ENCODE measurements at places on chromosomes 4 and X.

DNA sequence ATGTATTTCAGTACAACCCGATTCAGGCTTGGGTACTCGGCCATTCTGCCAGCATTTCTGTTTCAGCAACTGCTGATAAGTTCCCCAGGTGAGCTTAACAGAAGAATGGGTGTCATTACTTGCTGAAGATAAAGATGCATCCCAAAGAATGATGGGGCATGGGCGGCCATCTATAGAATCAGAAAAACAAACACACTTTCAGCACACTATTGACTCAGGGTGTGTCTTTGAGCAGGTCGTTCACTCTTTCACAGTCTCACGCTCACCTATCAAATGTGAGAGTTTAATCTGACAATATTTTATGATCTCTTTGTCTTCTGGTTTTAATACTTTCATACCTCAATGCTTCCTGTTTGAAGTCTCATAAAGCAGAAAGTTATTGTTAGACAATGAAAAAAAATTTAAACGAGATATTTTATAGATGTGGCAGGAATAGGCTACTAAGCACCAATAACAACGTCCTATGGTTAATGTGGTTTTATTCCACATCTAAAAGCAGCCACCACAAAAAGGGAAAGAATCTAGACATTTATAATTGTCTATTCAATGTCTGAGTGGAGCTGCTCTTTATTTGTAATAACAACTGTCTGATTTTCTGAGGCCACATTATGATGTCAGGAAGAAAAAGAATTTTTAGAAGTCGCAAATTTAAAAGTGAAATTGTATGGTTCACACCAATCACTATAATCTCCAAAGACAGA is 17.0 kb downstream of the GASK1B start:
- no peak for DNase-seq

DNA sequence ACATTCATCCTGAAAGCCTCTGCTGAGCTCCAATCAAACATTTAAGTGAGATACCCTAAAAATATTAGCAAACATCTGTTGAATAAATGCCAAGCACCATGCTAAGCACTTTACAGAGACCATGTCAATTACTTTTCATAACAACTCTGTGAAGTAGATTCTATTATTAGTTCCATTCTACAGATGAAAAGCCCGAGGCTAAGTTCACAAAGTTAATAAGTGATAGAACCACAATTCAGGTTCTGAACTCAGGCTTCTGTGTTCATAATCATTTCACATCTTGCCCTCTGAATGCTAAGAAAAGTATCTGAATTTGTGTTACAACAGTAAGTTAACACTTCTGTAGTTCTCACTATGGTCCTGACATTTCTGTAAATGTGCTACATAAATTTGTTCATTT is 27.4 kb downstream of the SEL1L3 start:
- DNase-seq = no peak

GRCh38 chr4:147360301-147360700 is 120.6 kb upstream of the EDNRA start:
- no peak for DNase-seq

- DNase-seq = no peak
Measured at GRCh38 chrX:42627891-42628290, 150.1 kb downstream of the PPP1R2C start.

- DNase-seq = no peak
Measured at GRCh38 chr4:103011378-103012025, 8.0 kb downstream of the SLC9B1 start.

- DNase-seq = no peak
Measured at GRCh38 chr4:15066140-15066539, 63.9 kb downstream of the CPEB2 start.

DNA sequence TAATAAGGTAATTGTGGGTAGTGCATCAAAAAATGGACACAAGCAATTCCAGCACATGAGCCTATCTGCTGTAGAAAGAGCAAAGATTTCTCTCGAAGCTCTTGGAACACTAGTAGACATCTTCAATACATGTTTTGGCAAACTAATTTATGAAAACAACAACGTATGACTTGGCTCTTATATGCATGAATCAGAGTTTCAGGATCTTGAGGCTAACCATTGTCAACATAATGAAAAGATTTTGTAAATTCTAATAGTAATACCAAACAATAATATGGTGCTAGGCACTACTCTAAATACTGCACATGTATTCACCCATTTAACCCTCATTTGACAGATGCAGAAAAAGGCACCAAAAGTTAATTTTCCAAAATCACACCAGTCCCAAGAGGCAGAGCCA is 25.1 kb upstream of the ANKRD50 start:
- no peak for DNase-seq

GRCh38 chr4:2874861-2875260 is 31.2 kb downstream of the ADD1 start:
- DNase-seq = no peak

GRCh38 chrX:24692305-24692704 is 1.4 kb upstream of the POLA1 start:
- DNase-seq = no peak

GRCh38 chrX:78753571-78753970 is 6.1 kb downstream of the LPAR4 start:
- no peak for DNase-seq

DNA sequence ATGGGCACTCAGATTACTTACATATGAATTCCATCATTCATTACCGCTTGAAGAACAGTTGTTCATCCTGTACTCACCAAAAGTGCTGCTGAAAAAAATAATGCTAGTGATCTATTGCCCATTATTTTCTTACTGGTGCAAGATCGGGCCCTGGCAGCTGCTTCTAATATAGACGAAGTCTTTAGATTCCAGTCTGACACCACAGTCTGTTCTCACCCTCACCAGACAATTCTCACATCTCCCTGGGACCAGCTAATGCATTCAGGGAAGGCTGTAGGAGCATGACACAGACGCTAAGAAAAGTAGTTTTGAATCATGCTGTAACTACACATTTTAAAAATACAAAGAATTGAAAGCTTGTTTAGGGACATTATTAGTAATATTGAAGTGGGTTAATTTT is 13.8 kb downstream of the GEMIN8 start:
- no peak for DNase-seq

DNA sequence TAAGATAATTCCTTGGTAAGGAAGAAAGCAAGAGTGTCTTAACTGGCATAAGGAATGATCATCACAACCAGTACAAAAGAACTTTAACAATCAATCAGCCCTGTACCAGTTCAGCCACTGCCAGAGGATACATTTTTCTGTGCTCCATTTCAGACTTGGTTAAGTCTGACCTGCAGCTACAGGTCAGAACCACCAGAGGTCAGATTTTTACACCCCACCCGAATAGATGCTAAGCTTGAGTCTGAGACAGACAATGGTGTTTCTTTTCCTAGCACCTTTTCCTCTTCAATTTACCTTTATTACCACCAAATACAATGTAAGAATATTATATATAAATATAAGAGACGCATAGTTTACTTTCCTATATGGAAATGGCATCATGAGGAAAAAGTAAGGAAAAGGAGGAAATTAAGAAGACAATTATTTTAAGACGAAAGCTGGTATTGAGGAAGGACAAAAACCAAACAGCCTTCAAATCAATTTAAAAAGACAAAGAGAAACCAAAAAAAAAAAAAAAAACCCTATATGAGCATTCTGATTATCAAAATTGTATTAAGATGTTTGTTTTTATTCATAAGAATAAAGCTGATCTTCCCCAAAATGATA is 215.3 kb upstream of the TTC29 start:
- DNase-seq = no peak

GRCh38 chr4:4662230-4662629 is 120.4 kb upstream of the STX18 start:
- DNase-seq = no peak

- peak; percentile 86 for DNase-seq
Measured at GRCh38 chr4:128782076-128782715, 27.3 kb upstream of the JADE1 start.

- no peak for DNase-seq
Measured at GRCh38 chrX:103002576-103002975, 61.4 kb downstream of the BEX1 start.

GRCh38 chrX:72270316-72270866 is 6.7 kb downstream of the RPS4X start:
- no peak for DNase-seq

DNA sequence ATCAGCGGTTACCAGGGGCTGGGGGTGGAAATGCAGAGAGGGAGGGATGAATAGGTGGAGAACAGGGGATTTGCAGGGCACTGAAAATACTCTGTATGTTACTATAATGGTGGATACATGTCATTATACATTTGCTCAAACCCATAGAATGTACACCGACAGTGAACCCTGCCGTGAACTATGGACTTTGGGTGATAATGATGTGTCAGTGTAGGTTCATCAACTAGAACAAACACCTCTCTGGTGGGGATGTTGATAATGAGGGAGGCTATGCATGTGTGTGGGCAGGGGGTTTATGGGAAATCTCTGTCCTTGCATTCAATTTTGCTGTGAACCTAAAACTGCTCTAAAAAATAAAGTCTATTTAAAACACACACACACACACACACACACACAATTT is 11.5 kb downstream of the HPSE start:
- no peak for DNase-seq

GRCh38 chr4:90419124-90419711 is 292.0 kb downstream of the CCSER1 start:
- no peak for DNase-seq

- no peak for DNase-seq
Measured at GRCh38 chr4:137083571-137084135, 448.6 kb downstream of the PCDH18 start.

- DNase-seq = no peak
Measured at GRCh38 chrX:2430265-2430825, 70.4 kb downstream of the DHRSX start.

DNA sequence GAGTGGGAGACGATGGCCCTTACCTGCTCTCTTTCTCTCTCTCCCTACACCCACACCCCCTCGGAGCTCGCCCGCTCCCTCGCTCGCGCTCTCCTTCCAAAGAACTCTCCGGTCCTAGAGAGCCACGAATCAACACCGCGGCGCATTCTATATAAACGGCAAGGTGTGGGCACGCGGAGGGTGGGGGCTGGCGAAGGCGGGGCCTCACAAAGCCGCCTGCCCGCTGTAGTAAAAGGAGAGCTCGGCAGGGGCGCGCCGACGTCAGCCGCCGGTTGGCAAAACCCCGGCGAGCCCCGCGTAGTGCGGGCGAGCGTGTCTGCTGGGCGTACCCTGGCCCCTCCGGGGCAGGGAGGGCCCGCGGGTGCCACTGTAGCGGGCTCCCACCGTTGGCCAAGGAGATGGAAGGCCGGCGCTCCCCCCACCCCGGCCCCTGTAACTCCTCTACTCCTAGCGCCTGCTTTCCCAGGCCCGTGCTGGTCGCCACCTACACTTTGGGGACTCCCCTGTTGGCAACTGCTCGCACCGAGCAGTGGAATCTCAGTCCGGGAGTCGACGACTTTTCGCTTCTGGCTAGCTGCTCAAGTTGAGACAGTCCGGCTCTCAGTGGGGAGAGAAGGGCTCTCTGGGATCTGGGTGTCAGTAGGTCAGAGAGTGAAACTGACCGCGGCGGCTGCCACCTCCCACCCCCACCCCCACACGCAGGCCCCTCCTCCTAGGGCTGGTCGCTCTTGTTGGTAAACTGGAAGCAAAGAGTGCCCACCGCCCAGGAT is 325.5 kb upstream of the F9 start:
- no peak for DNase-seq

DNA sequence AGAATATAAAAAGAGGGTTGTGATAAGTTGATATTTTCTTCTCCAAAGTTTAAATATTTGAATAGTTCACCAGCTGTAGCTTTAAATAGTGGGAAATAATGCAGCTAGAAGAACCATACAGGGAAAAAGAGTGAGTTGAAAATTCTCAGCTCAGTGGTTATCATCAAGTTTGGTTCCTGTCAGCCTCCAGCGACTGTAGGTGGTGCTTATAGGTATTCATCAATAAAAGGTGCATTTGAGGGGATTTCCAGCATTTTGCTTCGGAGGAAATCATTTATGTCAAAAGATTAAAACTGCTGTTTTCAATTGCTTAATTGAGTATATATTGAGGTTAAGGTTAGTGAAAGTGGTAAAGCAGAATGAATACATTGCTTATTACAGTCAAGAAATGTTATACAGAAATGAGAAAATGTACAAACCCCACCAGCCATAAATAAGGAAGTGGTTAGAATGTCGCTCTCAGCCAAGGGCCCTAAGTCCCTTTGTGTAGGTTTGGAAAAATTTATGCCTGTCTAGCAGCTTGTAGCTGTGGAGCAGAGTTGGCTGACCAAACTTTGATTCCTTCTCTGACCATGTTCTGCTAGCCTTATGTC is 532.9 kb upstream of the FTHL17 start:
- no peak for DNase-seq

GRCh38 chr4:14169460-14169859 is 541.9 kb upstream of the BOD1L1 start:
- DNase-seq = no peak

GRCh38 chr4:165201806-165202205 is 5.6 kb upstream of the KLHL2 start:
- no peak for DNase-seq

- no peak for DNase-seq
Measured at GRCh38 chr4:6750286-6751221, 32.0 kb upstream of the KIAA0232 start.

DNA sequence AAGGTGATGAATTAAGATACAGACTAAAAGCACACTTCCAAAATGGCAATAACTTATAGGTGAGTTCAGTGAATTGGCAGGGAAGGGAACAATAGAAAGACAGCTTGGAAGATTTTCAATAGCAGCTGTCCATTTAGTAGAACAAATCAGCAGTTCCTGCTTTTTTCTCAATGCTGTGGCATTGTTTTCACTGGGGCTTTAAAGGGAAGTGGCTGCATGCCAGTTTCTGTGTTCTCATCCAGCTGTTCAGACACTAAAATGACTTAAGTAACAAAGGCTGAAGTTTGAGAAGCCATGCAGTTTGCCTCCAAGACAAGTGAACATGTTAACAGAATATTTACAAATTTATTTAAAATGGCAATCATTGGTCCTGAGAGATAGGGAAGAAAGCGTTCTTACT is 291.9 kb downstream of the FAM47A start:
- no peak for DNase-seq

DNA sequence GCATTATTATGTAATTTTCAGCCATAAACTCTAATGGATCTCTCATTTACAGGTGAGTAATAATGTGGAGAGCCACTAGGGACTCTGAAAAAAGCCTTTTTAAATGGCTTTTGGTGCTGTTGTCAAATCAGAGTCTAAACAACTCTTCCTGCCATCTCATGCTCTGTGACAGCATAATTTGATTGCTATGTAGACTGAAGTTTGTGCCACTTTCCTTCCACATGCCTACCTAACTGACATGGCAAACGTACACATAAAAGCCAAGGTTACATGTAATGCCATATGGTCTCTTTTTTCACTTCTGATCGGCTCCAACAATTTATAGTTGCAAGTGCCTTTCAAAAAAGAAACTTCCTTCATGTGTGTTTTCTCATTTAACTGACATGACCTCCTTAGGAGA is 94.3 kb downstream of the SH2D1A start:
- DNase-seq = no peak

DNA sequence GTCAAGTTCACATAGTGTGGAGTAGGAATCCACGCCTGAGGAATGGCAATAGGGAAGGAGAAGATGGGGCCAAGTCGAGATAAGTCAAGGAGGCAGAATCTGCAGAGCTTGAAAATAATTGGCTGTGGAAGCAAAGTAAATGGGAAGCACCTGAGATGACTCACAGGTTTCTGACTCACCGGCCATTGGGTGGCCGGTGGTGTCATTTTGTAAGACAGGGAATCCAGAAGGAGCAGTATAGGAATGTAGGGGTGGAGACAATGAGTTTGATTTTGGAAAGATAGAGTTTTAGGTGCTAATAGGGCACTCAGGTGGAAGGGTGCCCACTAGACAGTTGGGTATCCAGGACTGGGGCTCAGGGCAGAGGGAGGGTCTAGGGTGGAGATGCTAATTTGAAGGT is 201.0 kb upstream of the MAMLD1 start:
- DNase-seq = no peak

Data from activated effector memory CD4-positive, alpha-beta T cell treated with anti-CD3 and anti-CD28 coated beads, Interleukin-2, amount 50 U/mL, for 16 hours (primary cell).